Stimulated activated CD4-positive, alpha-beta T cell treated with anti-CD3 and anti-CD28 coated beads, Interleukin-12 subunit alpha, Interleukin-12 subunit beta, amount 100 ng/mL, for 24 hours (primary cell): ENCODE measurements at places on chromosomes 1 and 21.

- DNase-seq: no peak
Measured at GRCh38 chr1:93623436-93623835, 58.2 kb downstream of the BCAR3 start.

GRCh38 chr1:107865627-107866026 is 99.4 kb downstream of the VAV3 start:
- DNase-seq: no peak

DNA sequence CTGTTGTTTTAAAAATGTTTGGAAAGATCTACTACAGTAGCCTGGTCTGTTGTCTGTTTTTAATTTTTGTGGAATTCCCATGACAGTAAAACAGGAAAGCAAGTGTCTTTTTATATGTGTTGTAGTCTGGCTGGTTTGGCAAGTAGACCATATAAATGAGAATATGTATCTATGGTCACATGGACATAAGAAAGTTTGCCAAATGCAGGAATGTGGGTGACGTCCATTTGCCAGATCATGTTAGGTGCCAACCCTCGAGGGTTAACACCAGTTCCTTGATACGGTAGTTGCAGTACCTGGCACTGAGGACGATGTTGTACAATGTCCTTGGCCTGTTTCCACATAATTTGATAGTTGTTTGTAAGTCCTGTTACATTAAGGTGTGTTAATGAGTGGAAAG is 6.2 kb downstream of the DAP3 start:
- no peak for DNase-seq

DNA sequence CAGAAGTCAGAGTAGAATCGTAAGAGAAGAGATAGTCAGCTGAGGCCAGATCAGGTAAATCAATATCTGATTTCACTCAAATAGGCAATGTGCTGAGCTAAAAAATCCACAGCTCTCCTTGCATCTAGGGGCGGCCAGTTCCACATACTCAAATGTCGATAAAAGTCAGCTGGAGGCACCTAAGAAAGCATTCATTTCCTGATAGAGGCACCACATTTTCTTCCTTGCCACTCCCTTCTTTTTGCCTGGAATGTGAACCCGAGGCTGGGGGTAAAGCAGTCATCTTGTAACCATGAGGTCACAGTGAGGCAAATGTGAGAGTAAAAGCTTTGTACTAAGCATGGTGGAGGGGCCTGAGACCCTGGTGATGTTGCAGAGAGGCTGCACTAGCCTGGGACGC is 24.2 kb upstream of the CTPS1 start:
- DNase-seq: no peak

GRCh38 chr1:11314959-11315358 is 42.0 kb downstream of the UBIAD1 start:
- DNase-seq: no peak

GRCh38 chr1:98940722-98941079 is 64.0 kb downstream of the PLPPR5 start:
- DNase-seq: peak; percentile 1

GRCh38 chr1:18927654-18928272 is 25.4 kb upstream of the ALDH4A1 start:
- no peak for DNase-seq

DNA sequence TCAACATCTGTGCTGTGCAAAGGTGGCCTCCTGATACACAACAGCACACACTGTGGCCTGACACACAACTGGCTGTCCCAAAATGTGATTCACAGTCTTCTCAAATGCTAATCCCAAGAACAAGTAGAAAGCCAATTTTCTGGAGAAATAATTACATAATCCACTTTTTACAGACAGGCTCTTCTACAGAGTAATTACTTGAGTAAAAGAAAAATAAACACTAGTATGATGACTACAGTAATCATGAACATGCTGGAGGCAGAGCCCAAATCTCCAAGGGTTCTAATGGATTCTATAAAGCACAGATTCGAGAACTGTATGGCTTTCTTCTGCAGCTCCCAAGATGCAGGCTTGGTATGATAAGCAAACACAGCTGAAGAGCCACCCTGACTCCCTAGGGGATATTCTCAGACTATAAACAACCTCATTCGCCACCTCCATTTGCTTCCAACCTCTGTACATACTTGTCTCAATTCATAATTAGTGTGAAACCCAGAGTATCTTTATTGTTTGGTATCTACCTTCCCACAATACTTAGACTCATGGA is 81.9 kb downstream of the SIPA1L2 start:
- DNase-seq: no peak

DNA sequence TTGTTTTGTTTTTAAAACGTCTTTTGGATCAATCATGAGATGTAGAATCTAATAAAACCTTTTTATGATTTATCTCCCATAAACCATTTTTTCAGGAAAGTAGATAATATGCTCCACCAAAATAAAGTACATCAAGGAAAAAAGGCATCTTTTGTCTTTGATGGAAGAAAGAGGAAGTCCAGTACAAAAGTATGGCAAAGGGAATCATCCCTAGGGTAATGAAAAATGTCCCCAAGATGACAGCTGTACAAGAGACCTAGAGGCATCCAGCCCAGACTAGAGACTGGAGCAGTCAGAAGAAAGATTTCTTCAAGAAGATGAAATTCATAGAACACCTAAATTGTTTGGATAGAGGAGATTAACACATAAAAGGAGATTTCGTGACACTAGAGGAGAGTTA is 32.3 kb upstream of the GFI1 start:
- DNase-seq: no peak

GRCh38 chr1:234260578-234260977 is 112.7 kb upstream of the COA6 start:
- DNase-seq: no peak

- DNase-seq: no peak
Measured at GRCh38 chr21:41775149-41775472, 8.3 kb upstream of the RIPK4 start.

GRCh38 chr1:108801101-108801500 is 54.6 kb downstream of the STXBP3 start:
- no peak for DNase-seq
